ENCODE measurements at places on chromosomes 2 and 18. TPM values are rescaled to one million over a fixed set of nuclear protein-coding genes. Genes with fewer than 3 reads are reported as not detected.

DNA sequence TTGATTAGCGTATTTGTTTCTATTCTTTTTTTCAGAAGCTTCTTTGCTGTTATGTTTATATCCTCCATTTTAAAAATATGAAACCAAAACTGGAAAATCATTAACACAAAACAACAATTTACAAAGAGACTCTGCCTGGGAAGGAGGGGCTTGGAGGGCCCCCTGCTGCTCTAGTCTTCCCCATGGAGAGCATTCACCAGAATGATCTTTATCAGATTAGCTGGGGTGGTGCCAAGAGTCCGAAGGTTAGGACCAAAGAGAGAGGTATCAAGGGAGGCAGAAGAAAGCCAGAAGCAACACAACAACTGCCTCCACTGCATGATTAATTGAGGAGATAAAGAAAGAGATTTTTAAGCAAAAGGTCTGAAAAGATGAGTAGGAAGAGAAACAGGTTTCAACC is 218.6 kb downstream of the IRS1 start:
- no peaks in the 10 kb centered on the region for H3K27me3 ChIP-seq
- H3K4me3 ChIP-seq, result no peak overlapping the region
- DNase-seq, result no peak
- H3K4me1 ChIP-seq, result peaks cover 24% of the 10 kb centered on the region
- peak overlapping the region; percentile 11 for H3K27ac ChIP-seq
- no peaks in the 10 kb centered on the region for H3K36me3 ChIP-seq

SLC11A1 gene
- under 0.01 TPM for total RNA-seq

DNA sequence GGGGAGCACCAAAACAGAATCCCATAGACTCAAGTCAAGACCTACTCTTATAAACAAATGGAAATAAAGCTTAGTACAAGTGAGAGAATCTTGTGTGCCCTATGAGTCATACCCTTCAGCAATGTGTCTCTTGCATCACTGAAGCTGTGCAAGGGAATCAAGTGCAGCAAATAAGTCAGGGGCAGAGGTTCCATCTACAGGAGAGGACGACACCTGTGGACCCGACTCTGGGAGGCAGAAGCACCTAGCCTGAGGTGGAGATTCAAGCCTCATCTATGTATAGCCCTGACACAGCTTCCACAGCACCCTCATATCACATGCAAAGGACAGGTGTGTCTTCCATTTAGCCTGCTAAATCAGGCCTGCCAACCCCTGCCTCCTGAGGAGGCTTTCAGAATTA is 298.2 kb downstream of the CNTNAP5 start:
- H3K36me3 ChIP-seq, result no peaks in the 10 kb centered on the region
- no peaks in the 10 kb centered on the region for H3K4me1 ChIP-seq
- no peak for DNase-seq
- no peak overlapping the region for H3K27ac ChIP-seq

SCN1A gene
- total RNA-seq, result under 0.01 TPM

DNA sequence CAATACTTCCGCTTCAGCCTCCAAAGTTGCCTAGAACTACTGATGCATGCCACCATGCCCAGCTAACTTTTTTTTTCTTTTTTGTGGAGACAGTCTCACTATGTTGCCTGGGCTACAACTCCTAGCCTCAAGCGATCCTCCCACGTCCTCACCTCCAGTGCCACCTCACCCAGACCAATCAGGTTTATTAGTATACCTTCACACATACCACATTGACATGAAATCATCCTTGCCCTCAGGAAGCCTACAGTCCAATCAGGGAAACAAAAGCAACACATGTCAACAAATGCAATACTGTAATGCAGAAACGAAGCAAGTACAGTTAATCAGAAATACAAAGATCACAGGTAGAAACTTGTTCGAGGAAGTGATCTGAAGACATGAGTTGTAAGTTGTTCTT is 4.0 kb downstream of the TRIP12 start:
- no peak overlapping the region for H3K27ac ChIP-seq
- H3K4me1 ChIP-seq, result peaks cover 3% of the 10 kb centered on the region
- H3K36me3 ChIP-seq, result peaks cover 13% of the 10 kb centered on the region
- no peak for DNase-seq
- H3K27me3 ChIP-seq, result no peaks in the 10 kb centered on the region

GRCh38 chr2:30136764-30137444 is 9.9 kb upstream of the YPEL5 start:
- H3K36me3 ChIP-seq, result no peaks in the 10 kb centered on the region
- peaks cover 27% of the 10 kb centered on the region for H3K27me3 ChIP-seq
- no peak for DNase-seq

- H3K4me1 ChIP-seq, result peaks cover 7% of the 10 kb centered on the region
- no peaks in the 10 kb centered on the region for H3K36me3 ChIP-seq
- no peak overlapping the region for H3K27ac ChIP-seq
- H3K27me3 ChIP-seq, result no peaks in the 10 kb centered on the region
- DNase-seq, result no peak
Observed at GRCh38 chr18:68505178-68505574, 209.7 kb downstream of the TMX3 start.

- H3K36me3 ChIP-seq, result peaks cover 11% of the 10 kb centered on the region
- H3K4me1 ChIP-seq, result 0 out of 2 replicates have a peak, but pooled peaks cover 1% of the 10 kb centered on the region
- no peaks in the 10 kb centered on the region for H3K27me3 ChIP-seq
- no peak overlapping the region for H3K27ac ChIP-seq
Observed at GRCh38 chr2:229868794-229869193, 53.0 kb downstream of the TRIP12 start.

OTOF gene
- total RNA-seq, result not detected

GALNT5 gene
- 73.6 TPM for total RNA-seq

FEV gene
- not detected for total RNA-seq

- H3K36me3 ChIP-seq, result no peaks in the 10 kb centered on the region
- no peak overlapping the region for H3K4me3 ChIP-seq
- no peaks in the 10 kb centered on the region for H3K4me1 ChIP-seq
- H3K27ac ChIP-seq, result no peak overlapping the region
- DNase-seq, result no peak
Observed at GRCh38 chr18:13984080-13984479, 68.7 kb upstream of the MC2R start.

- no peak overlapping the region for H3K27ac ChIP-seq
- H3K36me3 ChIP-seq, result no peaks in the 10 kb centered on the region
- no peaks in the 10 kb centered on the region for H3K27me3 ChIP-seq
- DNase-seq, result no peak
Observed at GRCh38 chr2:141493936-141494335, 636.9 kb downstream of the LRP1B start.

RNF149 gene
- 26.4 TPM for total RNA-seq

CCDC68 gene
- 0.54 TPM for total RNA-seq

C2orf15 gene
- under 0.01 TPM for total RNA-seq

DNA sequence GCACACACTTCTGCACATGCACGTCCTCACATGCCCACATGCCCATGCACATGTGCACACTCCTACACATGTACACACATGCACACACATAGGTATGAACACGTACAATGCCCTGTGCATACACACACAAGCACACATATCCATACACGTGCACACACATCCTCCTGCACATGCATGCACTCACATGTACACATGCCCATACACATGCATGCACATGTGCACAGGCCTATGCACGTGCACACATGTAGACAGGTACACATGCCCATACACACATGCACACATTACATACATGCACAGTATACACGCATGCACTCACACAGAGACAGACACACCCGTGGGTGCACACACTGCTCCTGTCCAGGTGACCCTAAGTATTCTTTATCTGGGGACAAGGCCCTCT is 34.3 kb downstream of the GPC1 start:
- H3K27ac ChIP-seq, result no peak overlapping the region
- no peak overlapping the region for H3K4me3 ChIP-seq
- no peaks in the 10 kb centered on the region for H3K27me3 ChIP-seq
- DNase-seq, result no peak
- H3K4me1 ChIP-seq, result no peaks in the 10 kb centered on the region

DNA sequence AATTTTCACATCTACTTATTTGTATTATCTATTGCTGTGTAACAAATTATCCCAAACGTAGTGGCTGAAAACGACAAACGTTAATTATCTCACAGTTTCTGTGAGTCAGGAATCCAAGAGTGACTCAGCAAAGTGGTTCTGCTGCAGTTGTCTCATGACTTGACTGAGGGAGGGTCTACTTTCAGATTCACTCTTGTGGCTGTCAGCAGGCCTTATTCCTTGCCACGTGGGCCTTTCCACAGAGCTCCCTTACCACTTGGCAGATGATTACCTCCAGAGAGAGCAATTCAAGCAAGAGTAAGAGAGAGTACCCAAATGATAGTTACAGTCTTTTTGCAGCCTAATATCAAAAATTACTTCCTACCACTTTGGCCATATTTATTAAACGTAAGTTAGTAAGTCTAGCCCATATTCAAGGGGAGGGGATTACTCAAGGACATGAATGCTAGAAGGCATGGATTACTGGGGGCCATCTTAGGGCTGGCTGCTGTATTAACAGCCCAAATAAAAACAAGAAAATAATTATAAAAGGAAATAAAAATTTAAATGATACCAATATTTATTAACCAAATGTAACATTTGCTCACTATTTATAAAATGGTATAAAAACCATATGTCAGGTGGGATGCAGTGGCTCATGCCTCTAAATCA is 48.7 kb upstream of the NBEAL1 start:
- no peak overlapping the region for H3K27ac ChIP-seq
- H3K4me3 ChIP-seq, result no peak overlapping the region
- H3K36me3 ChIP-seq, result no peaks in the 10 kb centered on the region
- H3K4me1 ChIP-seq, result no peaks in the 10 kb centered on the region
- no peaks in the 10 kb centered on the region for H3K27me3 ChIP-seq

ERICH2 gene
- total RNA-seq, result not detected

SAG gene
- total RNA-seq, result not detected

DNA sequence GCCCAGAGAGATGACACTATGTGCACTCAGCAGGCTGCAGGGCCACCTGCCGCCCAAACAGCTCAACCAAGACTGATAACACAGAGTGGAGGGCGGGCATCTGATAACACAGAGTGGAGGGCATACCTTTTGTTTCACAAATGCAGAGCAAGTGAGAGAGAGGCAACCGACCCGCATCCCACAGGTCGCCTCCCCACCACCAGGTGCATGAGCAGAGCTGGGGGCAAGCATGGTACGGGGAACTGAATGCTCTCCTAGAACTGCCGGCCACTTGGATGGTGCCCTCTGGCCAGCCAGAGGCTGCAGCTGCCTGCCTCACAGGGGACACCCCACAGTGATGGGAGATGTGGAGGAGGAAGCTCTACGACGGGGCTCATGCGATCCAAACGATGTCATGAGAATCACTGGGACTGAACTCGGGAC is 49.5 kb downstream of the ANO7 start:
- H3K36me3 ChIP-seq, result peaks cover 94% of the 10 kb centered on the region
- DNase-seq, result no peak
- H3K4me1 ChIP-seq, result peaks cover 1% of the 10 kb centered on the region

DNA sequence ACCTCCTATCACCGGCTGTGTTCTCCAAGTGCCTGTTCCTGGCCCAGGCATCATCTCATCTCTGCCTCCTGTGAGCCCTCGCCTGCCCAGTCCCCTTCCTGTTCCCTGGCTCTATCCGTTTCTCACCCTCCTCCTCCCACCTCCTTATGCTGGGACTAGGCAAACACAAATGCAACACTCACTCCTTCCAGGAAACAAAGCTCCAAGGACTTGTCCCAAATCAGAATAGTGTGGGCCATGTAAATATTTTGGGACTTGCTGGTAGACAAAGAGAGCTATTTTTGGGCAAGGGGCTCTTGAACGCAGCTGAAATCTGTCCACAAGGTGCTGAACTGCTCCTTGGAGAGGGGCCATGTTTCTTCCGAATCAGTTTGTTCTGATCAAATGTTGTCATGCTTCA is 25.3 kb downstream of the MBP start:
- peaks cover 31% of the 10 kb centered on the region for H3K4me1 ChIP-seq
- no peaks in the 10 kb centered on the region for H3K27me3 ChIP-seq
- DNase-seq, result no peak

- H3K4me3 ChIP-seq, result no peak overlapping the region
- no peak overlapping the region for H3K27ac ChIP-seq
- no peaks in the 10 kb centered on the region for H3K36me3 ChIP-seq
- H3K4me1 ChIP-seq, result no peaks in the 10 kb centered on the region
- H3K27me3 ChIP-seq, result peaks cover 36% of the 10 kb centered on the region
- no peak for DNase-seq
Observed at GRCh38 chr2:71595569-71595968, 142.2 kb downstream of the DYSF start.

DNA sequence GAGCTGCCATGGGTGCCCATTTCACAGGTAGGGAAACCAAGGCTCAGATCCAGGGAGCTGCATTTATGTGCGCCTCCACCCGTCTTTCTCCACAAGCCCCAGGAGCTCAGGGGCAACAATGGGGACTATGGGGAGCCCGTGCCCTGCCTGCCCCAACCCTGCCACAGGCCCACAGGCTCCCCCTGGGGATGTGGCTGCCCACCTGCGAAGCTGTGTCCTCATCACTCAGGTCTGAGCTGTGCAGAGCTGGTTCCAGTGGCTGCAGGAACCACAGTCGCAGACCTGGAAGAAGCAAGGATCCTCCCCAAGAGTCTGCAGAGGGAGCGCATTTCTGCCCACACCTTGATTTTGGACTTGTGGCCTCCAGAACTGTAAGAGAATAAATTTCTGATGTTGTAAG is 9.8 kb downstream of the TEKT4 start:
- no peak overlapping the region for H3K27ac ChIP-seq
- no peak overlapping the region for H3K4me3 ChIP-seq
- no peaks in the 10 kb centered on the region for H3K36me3 ChIP-seq
- H3K27me3 ChIP-seq, result no peaks in the 10 kb centered on the region
- no peaks in the 10 kb centered on the region for H3K4me1 ChIP-seq
- no peak for DNase-seq

EGR4 gene
- not detected for total RNA-seq

- H3K4me1 ChIP-seq, result no peaks in the 10 kb centered on the region
- no peak overlapping the region for H3K27ac ChIP-seq
- peak; percentile 59 for DNase-seq
- no peaks in the 10 kb centered on the region for H3K36me3 ChIP-seq
Observed at GRCh38 chr2:165015052-165015642, 59.8 kb upstream of the SLC38A11 start.

CRACDL gene
- not detected for total RNA-seq

UBXN4 gene
- 49.1 TPM for total RNA-seq

DNA sequence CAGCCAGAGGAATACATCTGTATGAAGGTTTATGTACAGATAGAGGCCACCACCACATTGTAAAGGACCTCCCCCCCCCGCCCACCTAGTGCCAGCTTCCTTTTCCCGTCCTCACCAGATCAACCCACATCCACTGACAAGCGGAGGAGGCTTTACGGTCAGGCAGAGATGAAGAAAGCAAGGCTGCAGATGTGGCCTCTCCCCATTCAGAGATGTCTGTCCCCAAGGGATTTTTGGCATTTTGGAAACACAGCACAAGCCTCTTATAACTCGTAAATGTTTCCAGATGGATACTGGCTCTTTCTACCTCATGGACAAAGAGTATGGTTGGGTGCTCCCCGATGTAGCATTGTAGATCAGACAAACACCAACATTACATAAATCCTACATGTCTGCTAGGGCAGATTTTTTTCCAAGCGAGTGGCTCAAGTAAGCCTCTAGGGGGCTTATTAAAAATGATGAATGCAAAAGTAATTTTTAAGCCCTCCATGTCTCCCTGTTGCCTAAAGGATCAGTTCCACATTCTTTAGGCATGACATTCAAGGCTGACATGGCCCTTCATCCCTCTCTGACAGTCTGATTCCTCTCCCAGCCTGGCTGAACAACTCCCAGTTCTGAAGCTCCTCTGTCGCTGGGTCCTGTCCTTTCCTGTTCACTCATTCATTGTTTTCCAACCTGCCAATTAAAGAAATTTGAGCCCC is 11.7 kb downstream of the VIT start:
- DNase-seq, result peak; percentile 17
- no peaks in the 10 kb centered on the region for H3K27me3 ChIP-seq
- peaks cover 3% of the 10 kb centered on the region for H3K4me1 ChIP-seq
- no peak overlapping the region for H3K4me3 ChIP-seq

IL1R2 gene
- not detected for total RNA-seq

SLC9A2 gene
- not detected for total RNA-seq

Measured in IMR-90 (cell line).